IPS-NIHi11 (cell line): ENCODE measurements at places on chromosomes 5 and 9.

DNA sequence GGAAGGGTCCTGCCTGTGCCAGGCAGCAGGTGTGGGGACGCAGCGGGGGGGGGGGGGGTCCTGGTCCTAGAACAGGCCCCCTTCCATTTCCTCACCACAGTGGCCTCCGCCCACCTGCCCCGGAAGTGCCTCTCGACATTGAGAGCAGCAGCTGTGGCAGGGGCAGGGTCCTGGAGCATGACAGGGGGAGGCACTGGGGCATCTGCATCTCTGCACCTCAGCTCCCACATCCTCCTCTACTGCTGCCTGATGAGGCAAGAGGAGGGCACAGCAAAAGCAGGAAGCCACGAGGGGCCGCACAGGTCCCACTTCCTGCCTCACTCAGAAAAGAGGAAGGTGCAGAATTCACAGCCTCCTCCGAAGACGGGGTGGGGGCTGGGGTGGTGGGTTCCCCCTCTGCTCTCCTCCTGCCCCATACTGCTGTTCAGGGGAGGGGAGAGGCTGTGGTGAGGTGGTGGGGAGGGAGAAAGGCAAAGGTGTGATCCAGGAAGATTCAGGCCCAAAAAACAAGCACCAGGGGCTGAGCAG lies 14.8 kb downstream of the AKNA start:
- no peak for DNase-seq

DNA sequence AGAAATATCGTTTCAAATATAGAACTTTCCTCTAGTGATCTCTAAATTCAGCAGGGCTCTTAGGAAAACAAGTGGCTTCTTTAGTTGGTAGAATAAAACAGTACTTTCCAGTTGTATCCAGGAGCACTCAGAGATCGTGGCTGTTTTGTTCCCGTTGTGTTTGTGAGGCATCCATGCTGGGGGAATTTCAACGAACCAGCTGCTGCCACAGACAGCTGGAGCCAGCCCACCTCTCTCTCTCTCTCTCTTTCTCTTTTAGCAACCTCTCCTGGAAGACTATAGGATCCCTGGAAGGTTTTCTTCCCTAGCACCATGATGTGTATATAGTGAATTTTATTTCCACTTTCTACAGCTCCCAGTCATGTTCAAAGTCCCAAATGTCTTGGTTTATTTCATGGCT lies 1116.0 kb upstream of the SEMA6A start:
- no peak for DNase-seq

- no peak for DNase-seq
Measured at GRCh38 chr9:96585426-96585825, 34.2 kb downstream of the CDC14B start.

DNA sequence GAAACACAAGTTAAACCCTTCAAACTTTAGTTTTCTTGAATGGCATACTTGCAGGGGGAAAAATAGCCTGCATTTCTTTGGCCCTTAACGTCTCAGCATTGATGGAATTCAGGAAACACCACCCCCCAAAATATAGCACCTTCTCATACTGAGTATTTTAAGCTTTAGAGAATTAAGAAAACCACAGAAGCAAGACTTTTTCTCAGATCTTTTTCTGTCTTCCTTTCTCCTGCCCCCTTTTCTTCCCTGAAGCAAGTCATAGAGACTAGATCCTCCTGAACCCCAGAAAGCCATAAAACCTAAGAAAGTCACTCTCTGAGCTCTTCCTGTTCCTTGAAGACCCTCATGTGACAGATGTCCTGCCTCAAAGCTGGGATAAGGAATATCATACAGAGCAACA lies 1069.9 kb downstream of the EFNA5 start:
- DNase-seq, result no peak

GRCh38 chr9:34715639-34716215 lies 5.8 kb upstream of the CCL21 start:
- no peak for DNase-seq
